ENCODE measurements at places on chromosomes 1 and 21.

- H3K27ac ChIP-seq, result no peak overlapping the region
- H3K27me3 ChIP-seq, result peaks cover 46% of the 10 kb centered on the region
- H3K4me3 ChIP-seq, result peak overlapping the region; percentile 28
- DNase-seq, result peak; percentile 37
- no peaks in the 10 kb centered on the region for H3K36me3 ChIP-seq
- no peaks in the 10 kb centered on the region for H3K4me1 ChIP-seq
Measured at GRCh38 chr21:46141767-46142581, 13.4 kb downstream of the FTCD start.

DNA sequence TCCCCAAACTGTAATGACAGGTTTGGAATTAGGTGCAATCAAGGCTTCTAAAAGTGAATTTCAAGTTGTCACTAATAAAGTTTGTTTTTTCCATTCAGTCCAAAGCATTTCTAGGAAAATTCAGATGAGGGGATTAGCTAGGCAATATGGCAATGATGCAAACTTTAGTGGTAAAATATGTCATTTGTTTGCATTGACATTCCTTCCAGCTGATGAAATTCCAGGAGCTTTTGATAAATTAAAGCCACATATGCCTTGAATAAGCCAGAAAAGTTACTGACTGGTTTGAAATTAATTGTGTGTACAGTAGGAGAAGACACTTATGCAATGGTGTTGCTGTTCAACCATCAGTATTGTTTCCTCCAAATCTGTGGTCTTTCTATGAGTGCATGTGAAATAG lies 57.8 kb downstream of the MROH9 start:
- H3K27ac ChIP-seq, result no peak overlapping the region
- no peaks in the 10 kb centered on the region for H3K36me3 ChIP-seq
- no peak overlapping the region for H3K4me3 ChIP-seq

- no peak overlapping the region for H3K4me3 ChIP-seq
- no peak overlapping the region for H3K27ac ChIP-seq
- H3K27me3 ChIP-seq, result no peaks in the 10 kb centered on the region
- no peak for DNase-seq
- no peaks in the 10 kb centered on the region for H3K4me1 ChIP-seq
Measured at GRCh38 chr21:45277101-45278045, 10.3 kb downstream of the POFUT2 start.

DNA sequence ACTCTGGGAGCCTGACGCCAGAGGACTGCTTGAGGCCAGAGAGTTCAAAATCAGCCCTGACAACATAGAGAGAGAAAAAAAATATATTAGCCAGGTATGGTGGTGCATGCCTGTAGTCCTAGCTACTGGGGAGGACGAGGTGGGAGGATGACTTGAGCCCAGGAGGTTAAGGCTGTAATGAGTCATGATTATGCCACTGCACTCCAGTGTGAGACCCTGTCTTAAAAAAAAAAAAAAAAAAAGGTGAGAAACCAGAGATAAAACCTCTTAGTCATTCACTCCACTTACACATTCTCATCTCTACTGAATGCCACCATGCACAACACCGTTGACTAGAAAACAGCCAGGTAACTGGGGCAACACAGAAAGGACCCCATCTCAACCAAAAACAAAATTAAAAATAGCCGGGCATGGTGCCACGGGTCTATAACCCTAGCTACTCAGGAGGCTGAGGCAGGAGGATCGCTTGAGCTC lies 178.1 kb downstream of the SLC45A1 start:
- no peak overlapping the region for H3K27ac ChIP-seq
- no peak overlapping the region for H3K4me3 ChIP-seq
- no peaks in the 10 kb centered on the region for H3K27me3 ChIP-seq
- H3K4me1 ChIP-seq, result no peaks in the 10 kb centered on the region
- DNase-seq, result no peak

DNA sequence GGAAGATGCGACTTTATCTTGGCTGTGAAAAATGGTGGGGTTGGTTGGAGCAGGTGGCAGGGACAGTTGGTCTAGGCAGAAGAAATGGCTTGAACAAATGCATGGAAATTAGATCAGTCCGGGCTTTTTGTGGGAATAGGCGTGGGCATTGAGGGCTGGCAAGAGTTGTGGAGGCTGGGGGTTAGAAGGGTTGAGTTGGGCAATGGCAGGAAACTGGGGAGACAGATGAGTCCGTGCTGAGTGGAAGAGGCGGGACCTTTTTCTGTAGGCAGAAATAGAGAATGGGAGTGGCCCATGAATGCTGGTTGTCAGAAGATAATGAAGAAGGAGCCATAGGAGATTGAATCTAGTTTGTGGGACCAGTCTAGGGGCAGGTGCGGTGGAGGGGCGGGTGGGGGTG lies 6.9 kb downstream of the PDPN start:
- no peak overlapping the region for H3K27ac ChIP-seq
- no peak overlapping the region for H3K4me3 ChIP-seq
- no peak for DNase-seq
- H3K27me3 ChIP-seq, result peaks cover 30% of the 10 kb centered on the region
- H3K36me3 ChIP-seq, result no peaks in the 10 kb centered on the region

DNA sequence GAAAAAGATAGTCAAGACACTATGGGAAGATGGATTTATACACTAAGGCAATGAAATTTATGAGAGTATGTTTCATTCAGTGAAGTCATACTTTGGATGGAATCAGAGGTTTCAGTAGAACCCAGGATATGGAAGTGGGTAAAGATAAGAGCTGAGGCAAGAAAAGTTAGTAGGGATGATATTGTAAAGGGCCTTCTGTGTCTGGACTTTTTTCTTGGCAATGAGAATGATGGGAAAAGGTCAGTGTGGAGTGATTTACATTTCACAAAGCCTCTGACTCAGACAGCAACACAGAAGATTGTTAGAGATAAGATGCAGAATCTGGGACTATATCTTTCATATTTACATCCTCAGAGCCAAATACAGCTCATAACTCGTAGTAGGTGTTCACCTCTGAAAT lies 32.1 kb downstream of the SH3BGR start:
- H3K4me1 ChIP-seq, result peaks cover 15% of the 10 kb centered on the region
- H3K27ac ChIP-seq, result no peak overlapping the region
- no peak overlapping the region for H3K4me3 ChIP-seq
- DNase-seq, result no peak

DNA sequence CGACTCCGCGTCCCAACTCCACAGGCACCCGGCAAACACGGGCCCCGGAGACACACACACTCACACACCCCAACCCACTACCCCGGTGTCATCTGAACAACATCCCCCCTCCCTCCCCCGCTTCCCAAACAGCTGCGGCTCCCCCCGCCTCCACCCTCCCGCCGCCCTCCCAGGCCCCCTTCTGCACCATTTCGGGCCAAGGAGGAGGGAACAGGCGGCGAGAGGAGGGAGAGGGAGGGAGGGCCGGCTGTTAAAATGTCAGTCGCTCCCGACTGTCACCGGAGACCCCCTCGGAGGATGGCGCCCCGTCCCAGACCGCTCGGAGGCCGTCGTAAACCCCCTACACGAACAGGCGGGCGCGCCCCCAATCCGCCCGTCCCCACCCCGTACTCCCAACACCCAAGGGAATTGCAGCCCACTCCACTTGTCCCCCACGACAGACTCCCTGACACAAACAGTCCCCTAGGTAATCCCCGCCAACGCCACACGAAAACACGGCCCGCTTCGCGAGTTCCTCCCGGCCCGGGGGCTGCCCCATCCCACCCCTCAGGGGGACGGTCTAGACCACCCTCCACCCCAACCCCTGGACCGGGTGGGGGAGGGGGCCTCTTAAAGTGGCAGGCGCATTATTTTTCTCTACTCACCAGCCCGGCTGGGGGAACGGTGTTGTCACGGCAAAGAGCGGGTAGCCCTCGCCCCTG lies 583 bp downstream of the MEF2D start:
- peak overlapping the region; percentile 93 for H3K4me3 ChIP-seq
- no peaks in the 10 kb centered on the region for H3K27me3 ChIP-seq
- H3K27ac ChIP-seq, result peak overlapping the region; percentile 83
- no peaks in the 10 kb centered on the region for H3K36me3 ChIP-seq
- DNase-seq, result peak; percentile 75
- H3K4me1 ChIP-seq, result peaks cover 35% of the 10 kb centered on the region

GRCh38 chr21:44527983-44528633 lies 11.9 kb downstream of the KRTAP10-1 start:
- H3K4me1 ChIP-seq, result no peaks in the 10 kb centered on the region
- no peak for DNase-seq
- H3K36me3 ChIP-seq, result no peaks in the 10 kb centered on the region
- H3K4me3 ChIP-seq, result no peak overlapping the region
- H3K27ac ChIP-seq, result no peak overlapping the region

GRCh38 chr1:62981434-62981833 lies 197.5 kb downstream of the ATG4C start:
- H3K4me1 ChIP-seq, result peaks cover 13% of the 10 kb centered on the region
- no peaks in the 10 kb centered on the region for H3K36me3 ChIP-seq
- H3K27me3 ChIP-seq, result no peaks in the 10 kb centered on the region
- no peak overlapping the region for H3K4me3 ChIP-seq

GRCh38 chr1:32066489-32066873 lies 6.3 kb upstream of the TMEM39B start:
- no peaks in the 10 kb centered on the region for H3K27me3 ChIP-seq
- no peak for DNase-seq
- no peaks in the 10 kb centered on the region for H3K36me3 ChIP-seq
- no peak overlapping the region for H3K4me3 ChIP-seq

DNA sequence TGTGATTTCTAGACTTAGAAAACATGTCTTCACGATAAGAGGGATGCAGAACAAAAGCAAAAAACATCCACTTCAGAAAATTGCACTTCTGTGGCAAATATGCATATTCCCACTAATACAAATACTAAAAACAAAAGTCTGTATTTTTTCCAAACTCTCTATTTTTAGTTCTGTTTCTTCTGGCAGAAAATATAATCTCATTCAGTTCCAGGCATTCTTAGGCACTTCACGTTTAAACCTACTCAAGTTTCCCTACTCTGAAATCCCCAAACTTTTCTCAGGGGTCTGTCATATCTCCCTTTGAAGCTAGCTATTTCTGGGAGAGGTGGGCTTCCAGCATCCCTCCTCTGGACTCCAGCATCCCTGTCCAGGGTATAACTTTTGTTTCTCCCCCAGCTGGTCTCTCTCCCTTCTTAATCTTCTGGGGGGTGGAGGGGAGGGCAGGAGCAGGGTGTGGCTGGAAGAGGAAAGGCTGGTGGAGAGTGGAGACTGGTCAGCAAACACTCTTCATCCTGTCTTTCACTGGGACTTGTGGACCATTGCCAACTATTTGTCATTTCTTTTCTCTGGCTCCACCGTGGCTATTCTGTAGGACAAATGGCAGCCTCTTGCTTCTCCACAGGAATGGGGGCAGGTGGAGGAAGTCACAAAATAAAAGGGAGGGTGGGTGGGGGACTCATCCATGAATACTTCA lies 19.6 kb upstream of the NCF2 start:
- no peaks in the 10 kb centered on the region for H3K27me3 ChIP-seq
- no peaks in the 10 kb centered on the region for H3K36me3 ChIP-seq
- H3K27ac ChIP-seq, result no peak overlapping the region
- DNase-seq, result no peak

DNA sequence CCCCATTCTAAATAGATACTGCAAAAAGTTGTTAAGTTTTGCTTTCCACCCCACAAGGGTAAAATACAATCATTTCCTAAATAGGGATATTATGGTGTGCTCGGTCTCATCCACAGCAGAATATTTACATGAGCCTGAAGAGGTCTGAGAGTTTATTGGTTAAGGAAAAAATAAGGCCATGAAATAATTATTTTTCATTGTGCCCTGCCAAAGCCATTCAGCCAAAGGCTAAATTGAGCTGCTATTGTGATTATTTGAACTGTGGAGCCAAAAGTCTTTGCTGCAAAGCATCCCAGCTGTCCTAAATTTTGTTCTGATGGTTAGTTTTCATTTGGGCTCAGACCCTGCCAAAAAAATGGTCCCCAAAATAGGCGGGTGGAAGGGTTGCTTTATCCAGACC lies 298.7 kb upstream of the ESRRG start:
- no peak for DNase-seq
- no peaks in the 10 kb centered on the region for H3K36me3 ChIP-seq
- no peaks in the 10 kb centered on the region for H3K27me3 ChIP-seq
- no peaks in the 10 kb centered on the region for H3K4me1 ChIP-seq
- no peak overlapping the region for H3K4me3 ChIP-seq

GRCh38 chr1:232048481-232048880 lies 421.9 kb downstream of the DISC1 start:
- H3K27ac ChIP-seq, result no peak overlapping the region
- H3K27me3 ChIP-seq, result no peaks in the 10 kb centered on the region
- DNase-seq, result no peak
- H3K4me1 ChIP-seq, result peaks cover 13% of the 10 kb centered on the region
- H3K36me3 ChIP-seq, result no peaks in the 10 kb centered on the region

- peaks cover 30% of the 10 kb centered on the region for H3K36me3 ChIP-seq
Measured at GRCh38 chr1:114720492-114720891, 3.9 kb upstream of the NRAS start.

DNA sequence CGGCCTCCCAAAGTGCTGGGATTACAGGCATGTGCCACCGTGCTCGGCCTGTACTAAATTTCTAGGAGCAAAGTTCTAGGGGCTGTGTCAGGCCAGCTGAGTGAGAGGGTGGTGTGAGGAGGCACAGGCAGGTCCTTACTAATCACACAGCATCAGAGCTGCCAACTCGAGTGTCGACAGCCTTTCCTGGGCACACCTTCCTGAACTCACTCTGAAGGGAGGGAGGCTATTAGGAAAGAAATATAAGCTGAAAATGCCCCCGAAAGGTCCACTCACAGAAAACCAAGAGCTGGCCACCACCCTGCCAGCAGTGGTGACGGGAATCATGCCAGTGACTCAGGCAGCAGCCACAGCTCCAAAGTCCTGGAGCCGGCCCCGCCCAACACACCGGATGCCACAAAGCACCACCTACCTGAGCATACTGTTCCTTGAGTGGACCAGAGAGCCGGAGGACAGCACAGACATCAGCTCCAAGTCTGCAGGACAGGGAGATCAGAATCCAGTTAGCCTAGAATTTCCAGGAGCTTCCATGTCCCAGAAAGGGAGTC lies 4.5 kb downstream of the PMVK start:
- H3K27me3 ChIP-seq, result no peaks in the 10 kb centered on the region
- no peak overlapping the region for H3K4me3 ChIP-seq
- DNase-seq, result no peak
- H3K36me3 ChIP-seq, result no peaks in the 10 kb centered on the region
- H3K4me1 ChIP-seq, result no peaks in the 10 kb centered on the region

DNA sequence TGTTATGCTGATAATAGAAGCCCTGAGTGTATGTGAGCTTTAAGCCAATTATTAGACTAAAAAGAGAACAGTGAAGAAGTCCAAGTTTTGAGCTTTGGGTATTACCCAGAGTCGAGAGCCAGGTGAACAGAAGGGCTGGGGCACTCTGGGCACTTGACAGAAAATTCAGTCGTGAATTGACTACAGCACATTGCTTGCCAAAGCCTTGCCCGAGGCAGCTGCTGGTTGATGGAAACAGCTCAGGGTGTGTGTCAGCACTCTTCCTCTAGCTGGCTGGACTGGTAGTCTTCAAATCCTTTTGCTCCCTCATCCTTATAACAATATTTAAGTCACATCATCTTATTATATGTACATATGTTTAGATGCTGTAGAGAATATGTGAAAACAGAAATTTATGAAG lies 21.3 kb downstream of the PDE4B start:
- no peak overlapping the region for H3K4me3 ChIP-seq
- H3K36me3 ChIP-seq, result no peaks in the 10 kb centered on the region
- DNase-seq, result no peak
- no peak overlapping the region for H3K27ac ChIP-seq
- H3K27me3 ChIP-seq, result no peaks in the 10 kb centered on the region

All from neural progenitor cell (in vitro differentiated cells).